Mammary epithelial cell (primary cell): ENCODE measurements at places on chromosomes 11 and 22. TPM values are rescaled to one million over a fixed set of nuclear protein-coding genes. Genes with fewer than 3 reads are reported as not detected.
A peak's percentile ranks its signal among the peaks of the same experiment; 100 is the strongest.

ARL2 gene
- total RNA-seq = 51.2 TPM

MTCH2 gene
- total RNA-seq = 69.3 TPM

OR4D5 gene
- 0.17 TPM for total RNA-seq

UBQLNL gene
- total RNA-seq = not detected in 2 replicates

MOV10L1 gene
- not detected in 2 replicates for total RNA-seq

FGF4 gene
- not detected in 2 replicates for total RNA-seq

IFITM10 gene
- 32.3 TPM for total RNA-seq

DNA sequence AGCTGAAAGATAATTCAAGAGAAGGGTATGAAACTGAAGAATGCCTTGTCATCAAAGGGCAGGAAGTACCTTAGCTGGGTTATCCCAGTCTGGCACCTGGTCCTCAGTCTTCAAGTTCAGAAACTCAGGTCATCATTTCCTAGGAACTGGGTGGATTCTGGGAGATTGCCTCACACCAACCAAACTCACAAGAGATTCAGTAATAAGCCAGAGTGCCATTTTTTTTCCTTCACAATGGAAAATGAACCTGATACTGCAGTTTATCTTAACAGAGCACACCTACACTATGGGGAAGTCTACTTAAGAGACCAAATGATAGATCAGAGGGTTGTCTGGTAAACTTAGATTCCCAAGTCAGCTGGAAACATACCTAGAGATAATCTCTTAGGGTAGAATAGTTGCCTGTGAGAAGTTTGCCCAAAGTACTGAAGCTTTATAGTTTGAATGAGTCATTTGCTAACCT lies 3.8 kb upstream of the BUD13 start:
- no peak for DNase-seq

DNA sequence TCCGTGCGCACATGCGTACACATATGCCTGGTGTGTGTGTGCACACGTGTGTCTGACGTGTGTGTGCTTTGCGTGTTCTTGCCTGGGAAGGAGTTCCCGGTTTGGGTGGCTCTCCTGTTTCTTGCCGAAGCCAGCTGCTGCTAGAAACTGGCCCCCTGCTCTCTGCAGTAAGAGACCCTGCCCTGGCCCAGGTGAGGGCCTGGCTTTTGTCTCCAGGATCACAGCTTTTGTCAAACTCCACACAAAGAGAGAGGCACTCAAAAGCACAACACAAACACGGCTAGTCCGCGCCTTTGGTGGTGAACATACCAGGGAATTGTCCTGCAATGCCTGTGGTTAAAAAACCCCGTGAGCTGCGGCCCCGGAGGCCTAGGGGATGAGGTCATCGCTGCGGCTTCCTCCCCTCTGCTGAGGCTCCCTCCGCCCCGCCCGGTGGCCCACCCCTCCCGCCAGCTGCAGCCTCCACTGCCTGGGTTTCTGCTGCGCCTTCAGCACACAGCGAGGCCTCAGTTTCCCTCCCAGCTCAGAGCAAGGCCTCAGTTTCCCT lies 88.9 kb downstream of the KCNQ1 start:
- peak; percentile 80 for DNase-seq

GRCh38 chr11:101914341-101914737 lies 471 bp upstream of the CEP126 start:
- no peak for DNase-seq

DNA sequence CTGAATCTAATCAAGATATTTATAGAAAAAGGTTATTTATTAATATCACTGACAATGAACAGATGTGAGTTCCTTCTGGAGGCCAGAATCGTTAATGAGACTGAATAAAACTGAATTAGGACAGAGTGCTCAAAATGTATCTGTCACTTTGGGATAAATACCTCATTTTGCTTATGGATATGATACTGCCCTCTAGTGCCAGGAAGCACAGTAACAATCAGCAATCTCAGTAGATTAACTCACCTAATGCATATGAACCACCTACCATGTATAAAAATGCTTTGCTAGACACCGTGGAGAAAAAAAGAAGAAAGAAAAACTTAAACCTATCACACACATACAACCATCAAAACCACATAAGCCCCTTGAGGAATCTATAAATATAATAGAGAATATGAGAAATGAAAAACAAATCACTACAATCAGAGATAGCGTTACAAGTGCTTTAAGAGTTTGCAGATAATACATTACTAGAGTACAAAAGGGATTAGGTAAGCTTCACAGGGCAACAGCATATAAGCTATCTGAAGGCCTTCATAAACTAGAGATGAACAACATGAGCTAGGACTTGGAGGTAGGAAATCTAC lies 117.4 kb downstream of the SGSM3 start:
- no peak for DNase-seq

GRCh38 chr22:17634696-17635095 lies 3.9 kb upstream of the BCL2L13 start:
- DNase-seq = no peak

- DNase-seq = no peak
Observed at GRCh38 chr22:30307041-30307574, 17.8 kb upstream of the CASTOR1 start.

- DNase-seq = no peak
Observed at GRCh38 chr22:27311698-27312550, 489.6 kb downstream of the MN1 start.

- DNase-seq = no peak
Observed at GRCh38 chr11:123091506-123091905, 29.6 kb upstream of the HSPA8 start.

GRCh38 chr11:75408957-75409219 lies 9.6 kb downstream of the RPS3 start:
- DNase-seq = no peak

DNA sequence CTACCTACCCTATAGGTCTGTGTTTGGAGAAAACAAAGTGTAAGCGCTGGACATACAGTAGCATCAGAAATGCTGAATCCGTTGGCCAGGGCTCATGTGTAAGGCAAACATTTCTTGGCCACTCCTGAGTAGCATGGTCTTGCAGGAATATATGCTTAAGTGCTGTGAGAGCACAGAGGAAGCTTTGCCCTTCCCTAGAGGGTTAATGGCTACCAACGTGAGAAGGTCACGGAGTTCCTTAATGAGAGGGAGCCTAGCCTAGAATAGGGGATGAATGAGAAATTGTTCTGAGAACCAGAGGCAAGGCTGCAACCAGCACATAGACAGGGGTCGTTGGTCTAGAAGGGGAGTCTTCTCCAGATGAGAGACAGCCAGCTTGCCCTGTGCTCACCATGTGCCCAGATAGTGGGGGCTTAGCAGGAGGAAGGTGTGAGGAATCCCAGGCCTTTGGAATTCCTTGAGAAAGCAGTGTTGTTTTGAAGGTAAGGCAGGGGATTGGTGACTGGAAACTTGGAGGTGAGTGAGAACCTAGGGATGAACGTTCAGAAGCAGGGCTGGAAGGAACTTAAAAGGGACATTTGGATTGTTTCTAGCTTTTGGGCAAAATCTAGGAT lies 29.5 kb downstream of the RCOR2 start:
- no peak for DNase-seq
